Ammon's horn (tissue), 1 donor: ENCODE measurements at places on chromosomes 13 and 19.
A peak's percentile ranks its signal among the peaks of the same experiment; 100 is the strongest.

GRCh38 chr13:113427562-113428468 lies 25.5 kb downstream of the ADPRHL1 start:
- DNase-seq: no peak

GRCh38 chr13:23468811-23469210 lies 35.3 kb upstream of the SACS start:
- no peak for DNase-seq

DNA sequence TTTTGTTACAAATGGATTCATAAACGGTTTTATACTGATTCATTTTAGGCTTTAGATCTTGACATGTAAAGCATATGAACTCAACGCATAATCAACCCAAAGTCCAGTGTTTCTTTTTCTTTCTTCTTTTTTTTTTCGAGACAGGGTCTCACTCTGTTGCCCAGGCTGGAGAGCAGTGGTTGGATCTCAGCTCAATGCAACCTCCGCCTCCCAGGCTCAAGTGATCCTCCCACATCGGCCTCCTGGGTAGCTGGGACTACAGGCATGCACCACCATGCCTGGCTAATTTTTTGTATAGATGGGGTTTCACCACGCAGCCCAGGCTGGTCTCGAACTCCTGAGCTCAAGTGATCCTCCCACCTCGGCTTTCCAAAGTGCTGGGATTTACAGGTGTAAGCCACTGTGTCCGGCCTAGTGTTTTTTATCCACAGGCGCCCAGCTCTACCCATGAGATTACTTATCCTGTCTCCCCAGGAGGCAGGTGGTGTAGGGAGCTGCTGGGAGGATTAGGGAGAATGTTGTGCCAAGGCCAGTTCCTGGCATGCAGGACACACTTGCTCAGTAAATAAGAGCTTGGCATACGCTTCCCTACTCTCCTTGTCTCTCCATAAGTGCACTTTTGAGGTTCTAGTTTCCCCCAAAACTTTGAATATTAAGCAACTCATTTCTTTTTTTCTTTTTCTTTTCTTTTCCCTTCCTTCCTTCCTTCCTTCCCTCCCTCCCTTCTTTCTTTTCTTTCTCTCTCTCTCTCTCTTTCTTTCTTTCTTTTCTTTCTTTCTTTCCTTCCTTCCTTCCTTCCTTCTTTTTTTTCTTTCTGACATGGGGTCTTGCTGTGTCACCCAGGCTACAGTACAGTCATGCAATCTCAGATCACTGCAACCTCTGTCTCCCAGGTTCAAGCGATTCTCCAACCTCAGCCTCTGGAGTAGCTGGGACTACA lies 4.8 kb upstream of the CEBPA start:
- no peak for DNase-seq

DNA sequence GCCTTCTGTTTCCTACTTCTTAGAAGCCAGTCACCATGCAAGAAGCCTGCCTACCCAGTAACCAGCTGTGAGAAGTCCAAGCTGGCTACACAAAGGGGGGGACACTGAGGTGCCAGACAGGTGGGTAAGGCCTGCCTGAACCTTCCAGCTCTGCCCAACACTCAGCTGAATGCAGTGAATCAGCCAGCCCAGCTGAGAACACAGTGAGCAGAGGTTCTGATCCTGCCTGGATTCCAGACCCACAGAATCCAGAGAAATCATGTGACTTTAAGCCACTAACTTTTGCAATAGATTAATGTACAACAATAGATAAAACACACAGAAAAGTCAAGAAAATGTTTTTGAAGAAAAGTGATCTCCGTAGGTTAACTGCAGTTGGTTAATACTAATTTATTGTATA lies 151.7 kb downstream of the EFNB2 start:
- no peak for DNase-seq

DNA sequence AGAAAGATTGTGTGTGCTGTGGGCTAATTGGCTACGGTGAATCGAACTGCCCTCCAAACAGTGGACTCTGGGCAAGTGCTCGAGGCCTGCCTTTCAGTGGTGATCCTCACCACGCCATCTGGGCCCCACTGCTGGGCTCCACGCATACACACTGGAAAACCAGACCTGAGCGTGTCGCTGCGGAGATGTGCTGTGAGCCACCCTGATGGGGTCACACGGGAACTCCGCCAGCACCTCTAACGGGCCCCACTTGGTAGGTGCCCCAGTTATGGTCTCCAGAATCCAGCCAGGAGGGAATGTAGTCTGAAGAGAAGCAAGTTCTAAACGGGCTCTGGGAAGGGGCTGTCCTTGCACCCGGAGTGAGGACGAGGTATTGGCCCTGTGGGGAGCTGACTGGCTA lies 39.3 kb downstream of the C13orf46 start:
- DNase-seq: no peak

- no peak for DNase-seq
Observed at GRCh38 chr13:91537376-91537775, 139.0 kb downstream of the GPC5 start.

- no peak for DNase-seq
Observed at GRCh38 chr13:44267203-44267602, 106.4 kb upstream of the SERP2 start.

GRCh38 chr19:30136611-30137195 lies 194.7 kb downstream of the URI1 start:
- no peak for DNase-seq

GRCh38 chr19:5977785-5978605 lies at the start of gene RANBP3:
TSS of gene RANBP3 (minus strand) at chr19:5978140. CDS start at chr19:5978082, 58 bp downstream.
- DNase-seq: peak; percentile 99

GRCh38 chr19:47512183-47512947 lies 2.5 kb downstream of the NAPA start:
- no peak for DNase-seq

GRCh38 chr19:24046550-24046949 lies 40.4 kb upstream of the ZNF254 start:
- no peak for DNase-seq

DNA sequence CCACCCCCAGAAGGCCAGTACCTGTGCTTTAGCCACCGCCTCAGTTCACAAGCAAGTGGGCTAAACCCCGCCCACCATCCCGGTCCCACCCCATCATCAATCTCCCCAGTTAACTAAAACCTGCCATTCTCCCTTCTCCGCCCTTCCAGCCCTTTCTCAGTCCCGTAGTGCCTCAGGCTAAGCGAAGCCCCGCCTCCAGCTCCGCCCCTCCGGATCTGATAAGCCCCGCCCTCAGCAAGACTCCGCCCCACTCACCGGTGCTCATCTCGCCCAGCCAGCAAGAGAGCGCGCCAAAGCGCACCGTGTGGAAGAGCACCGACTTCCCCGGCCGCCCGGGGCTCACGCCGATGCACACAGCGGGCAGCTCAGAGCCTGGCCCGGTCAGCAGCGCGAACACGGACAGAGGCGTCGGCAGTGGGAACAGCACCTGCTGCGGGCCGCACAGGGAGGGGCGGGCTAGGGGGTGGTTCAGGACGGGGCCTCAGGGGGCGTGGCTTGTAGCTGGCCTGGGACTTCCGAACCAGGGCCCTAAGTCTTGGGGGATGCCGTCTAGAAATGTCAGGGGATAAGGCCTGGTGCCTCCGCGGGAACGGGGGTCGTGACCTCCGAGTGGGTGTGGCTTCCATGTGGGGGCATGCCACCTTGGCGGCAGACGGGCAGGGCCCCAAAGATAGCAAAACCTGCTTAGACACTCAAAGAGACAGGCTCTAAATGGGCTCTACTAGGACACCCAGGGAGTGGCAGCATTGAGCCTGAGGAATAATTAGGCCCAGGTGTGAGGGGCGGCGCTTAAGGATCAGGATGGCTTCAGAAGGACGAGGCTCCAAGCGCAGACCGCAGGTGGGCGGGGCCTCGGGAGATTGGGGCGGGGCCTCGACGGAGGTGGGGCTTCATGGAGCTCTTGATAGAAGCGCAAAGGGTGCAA lies 21.4 kb downstream of the MAP4K1 start:
- DNase-seq: no peak

GRCh38 chr19:2613507-2614295 lies 88.8 kb downstream of the GNG7 start:
- no peak for DNase-seq

GRCh38 chr13:65470781-65471180 lies 1759.4 kb downstream of the PCDH9 start:
- DNase-seq: no peak

DNA sequence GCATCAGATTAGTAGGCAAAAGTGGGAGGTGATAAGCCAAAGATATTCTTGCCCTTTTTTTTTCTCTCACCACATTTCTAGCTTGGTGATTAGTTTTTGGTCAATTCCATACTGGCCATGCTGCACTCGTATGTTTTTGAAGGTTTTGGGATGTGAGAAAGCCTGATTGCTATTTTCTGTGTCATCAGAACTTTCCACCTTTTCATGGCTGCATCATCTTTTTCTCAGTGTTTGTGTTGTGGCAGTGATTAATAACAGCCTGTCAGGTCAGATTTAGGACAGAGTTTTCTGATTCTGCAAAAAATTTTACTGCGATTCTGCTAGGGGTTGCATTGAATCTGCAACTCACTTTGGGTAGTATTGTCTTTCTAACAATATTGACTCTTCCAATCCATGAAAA lies 32.9 kb downstream of the PSG1 start:
- no peak for DNase-seq

- peak; percentile 18 for DNase-seq
Observed at GRCh38 chr19:35545855-35546381, 492 bp downstream of the TMEM147 start.

- no peak for DNase-seq
Observed at GRCh38 chr19:18173054-18173571, 500 bp upstream of the IFI30 start.

DNA sequence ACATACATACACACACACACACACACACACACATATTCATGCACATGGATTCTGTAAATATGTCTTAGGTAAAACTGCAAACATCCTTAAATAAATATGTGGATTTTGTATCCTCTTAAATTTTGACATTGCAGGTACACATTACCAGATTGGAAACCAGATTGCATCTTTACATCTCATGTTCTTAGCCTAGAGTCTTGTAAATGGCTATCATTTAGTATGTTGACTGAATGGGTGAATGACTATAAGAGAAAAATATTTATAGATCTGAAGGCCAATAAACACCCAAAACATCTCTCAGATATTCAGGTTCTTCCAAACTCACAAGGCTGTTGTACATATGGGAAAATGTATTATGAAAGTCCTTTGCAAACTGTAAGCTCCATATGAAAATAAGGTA lies 104.3 kb downstream of the STARD13 start:
- no peak for DNase-seq

GRCh38 chr13:67438465-67438864 lies 208.3 kb upstream of the PCDH9 start:
- peak; percentile 21 for DNase-seq

- no peak for DNase-seq
Observed at GRCh38 chr13:104869501-104869900, 1666.0 kb downstream of the EFNB2 start.

GRCh38 chr13:76758738-76759137 lies 127.5 kb downstream of the KCTD12 start:
- DNase-seq: no peak

DNA sequence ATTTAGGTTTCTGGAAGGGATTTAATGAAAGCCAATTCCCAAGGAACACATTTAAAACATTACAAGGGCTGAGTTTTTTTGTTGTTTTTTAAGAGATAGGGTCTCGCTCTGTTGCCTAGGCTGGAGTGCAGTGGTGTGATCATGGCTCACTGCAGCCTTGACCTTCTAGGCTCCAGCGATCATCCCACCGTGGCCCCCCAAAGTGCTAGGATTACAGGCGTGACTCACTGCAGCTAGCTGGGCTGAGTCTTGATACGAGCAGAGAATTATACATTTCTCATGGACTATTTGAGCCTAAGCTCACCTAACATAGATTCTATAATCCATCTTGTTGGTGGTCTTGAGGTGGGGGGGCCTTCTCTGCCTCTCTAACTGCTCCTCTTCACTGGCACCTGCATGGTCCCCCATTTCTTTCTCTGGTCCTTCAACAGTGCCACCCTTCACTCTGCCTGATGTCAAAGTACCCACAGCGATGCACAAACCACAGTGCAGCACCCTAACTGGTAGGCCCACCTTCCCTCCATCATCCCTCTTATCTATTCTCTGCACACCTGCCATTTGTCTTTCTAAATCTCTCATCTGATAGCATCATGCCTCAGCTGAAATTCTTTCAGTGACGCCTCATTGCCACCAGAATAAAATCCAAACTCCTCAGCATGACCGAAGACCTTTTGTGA lies 37.4 kb downstream of the DOCK9 start:
- no peak for DNase-seq

GRCh38 chr13:112690283-112690929 lies 568 bp downstream of the ATP11A start:
- DNase-seq: peak; percentile 23

DNA sequence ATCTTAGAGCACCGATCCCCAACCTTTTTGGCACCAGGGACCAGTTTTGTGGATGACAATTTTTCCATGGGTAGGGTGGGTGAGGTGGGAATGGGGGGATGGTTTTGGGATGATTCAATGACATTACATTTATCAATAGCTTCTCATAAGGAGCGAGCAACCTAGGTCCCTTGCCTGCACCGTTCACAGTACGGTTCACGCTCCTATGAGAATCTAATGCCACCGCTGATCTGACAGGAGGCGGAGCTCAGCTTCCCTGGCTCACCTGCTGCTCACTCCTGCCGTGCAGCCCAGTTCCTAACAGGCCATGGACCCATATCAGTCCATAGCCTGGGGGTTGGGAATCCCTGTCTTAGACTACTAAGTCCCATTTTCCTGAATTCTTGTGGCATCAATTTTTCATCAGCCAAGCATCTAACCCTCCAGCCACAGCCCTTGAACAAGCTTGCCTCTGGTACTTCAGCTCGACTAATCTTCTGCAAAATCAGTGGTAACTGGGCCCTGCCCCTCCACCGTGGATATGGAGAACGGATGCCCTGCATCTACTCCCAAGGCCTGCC lies 37.0 kb upstream of the MAP3K10 start:
- no peak for DNase-seq

GRCh38 chr13:110944121-110944967 lies 29.5 kb upstream of the ANKRD10 start:
- no peak for DNase-seq

DNA sequence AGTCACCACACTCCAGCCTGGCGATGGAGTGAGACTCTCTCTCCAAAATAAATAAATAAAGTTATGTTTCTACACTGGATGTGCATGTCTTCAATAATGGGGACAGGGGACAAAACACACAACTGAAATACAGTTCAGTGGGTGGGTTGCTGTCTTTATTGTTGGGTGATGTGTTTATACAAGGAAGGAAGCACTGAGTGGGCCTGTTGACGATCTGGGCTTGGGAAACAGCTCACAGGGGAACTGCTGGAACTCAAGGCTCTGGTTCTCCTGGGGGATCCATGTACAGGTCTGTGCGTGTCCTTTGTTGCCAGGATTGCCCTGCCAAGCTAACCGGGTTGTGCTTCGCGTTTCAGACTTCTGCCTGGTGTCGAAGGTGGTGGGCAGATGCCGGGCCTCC lies 18.9 kb downstream of the SPINT2 start:
- no peak for DNase-seq

GRCh38 chr13:24709186-24709913 lies 29.1 kb downstream of the ATP12A start:
- DNase-seq: no peak

- DNase-seq: peak; percentile 85
Observed at GRCh38 chr13:48595431-48596429, 58.0 kb upstream of the CYSLTR2 start.

- DNase-seq: no peak
Observed at GRCh38 chr13:39528661-39528980, 74.4 kb downstream of the LHFPL6 start.
